ENCODE measurements at places on chromosomes 3 and 15.

GRCh38 chr3:58151637-58152036, 59.1 kb downstream of the DNASE1L3 start:
- DNase-seq = no peak

- no peak for DNase-seq
Observed at GRCh38 chr3:164683489-164683888, 394.8 kb downstream of the SI start.

DNA sequence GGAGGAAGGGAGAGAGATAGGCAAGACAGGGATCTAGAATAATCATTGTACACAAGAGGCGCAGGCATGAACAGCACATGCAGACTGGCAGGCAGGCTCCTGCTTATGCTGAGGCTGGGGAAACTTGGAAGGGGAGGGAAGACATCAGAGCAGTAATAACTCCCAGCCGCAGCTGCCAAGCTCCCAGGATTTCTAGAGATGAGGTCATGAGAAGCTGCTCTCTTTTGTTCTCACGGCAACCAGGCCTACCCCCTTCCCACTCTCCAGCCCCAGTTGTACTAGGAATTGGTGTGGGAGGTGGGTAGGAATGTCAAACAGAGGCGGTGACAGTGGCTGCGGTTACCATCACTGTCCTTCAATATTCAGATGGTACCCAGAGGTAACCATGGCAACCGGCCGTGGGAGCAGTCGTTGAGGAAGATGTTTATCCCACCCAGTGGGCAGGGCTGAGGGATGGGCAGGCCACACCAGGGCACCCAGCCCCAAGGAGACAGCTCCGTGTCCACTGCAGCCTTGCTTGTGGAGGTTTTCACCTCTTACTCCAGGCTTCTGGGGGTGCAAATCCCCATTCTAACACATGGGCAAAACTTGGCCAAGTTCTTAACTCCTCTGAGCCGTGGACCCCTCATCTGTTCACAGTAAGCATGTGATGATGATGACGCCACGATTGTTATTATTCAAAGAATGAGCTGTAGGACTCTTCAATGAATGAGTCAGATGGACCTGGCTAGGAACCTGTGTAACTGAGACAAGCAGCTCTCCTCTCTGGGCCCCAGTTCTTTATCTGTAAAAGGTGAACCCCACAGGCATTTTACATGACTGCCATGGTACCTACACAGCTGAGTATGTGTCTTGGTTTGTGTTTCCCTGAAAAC, 360.8 kb upstream of the PROK2 start:
- DNase-seq = peak; percentile 75

DNA sequence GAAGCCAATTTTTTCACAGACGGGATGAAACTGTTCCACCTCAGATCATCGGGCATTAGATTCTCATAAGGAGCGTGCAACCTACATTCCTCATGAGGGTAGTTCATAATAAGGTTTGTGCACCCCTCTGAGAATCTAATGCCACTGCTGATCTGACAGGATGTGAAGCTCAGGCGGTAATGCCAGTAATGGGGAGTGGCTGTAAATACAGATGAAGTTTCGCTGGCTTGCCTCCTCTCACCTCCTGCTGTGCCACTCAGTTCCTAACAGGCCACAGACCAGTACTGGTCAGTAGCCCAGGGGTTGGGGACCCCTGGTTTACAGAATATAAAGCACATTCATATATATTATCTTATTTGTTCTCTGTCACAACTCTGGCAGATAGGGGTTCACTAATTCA, 2.1 kb upstream of the LIMD1 start:
- DNase-seq = no peak

DNA sequence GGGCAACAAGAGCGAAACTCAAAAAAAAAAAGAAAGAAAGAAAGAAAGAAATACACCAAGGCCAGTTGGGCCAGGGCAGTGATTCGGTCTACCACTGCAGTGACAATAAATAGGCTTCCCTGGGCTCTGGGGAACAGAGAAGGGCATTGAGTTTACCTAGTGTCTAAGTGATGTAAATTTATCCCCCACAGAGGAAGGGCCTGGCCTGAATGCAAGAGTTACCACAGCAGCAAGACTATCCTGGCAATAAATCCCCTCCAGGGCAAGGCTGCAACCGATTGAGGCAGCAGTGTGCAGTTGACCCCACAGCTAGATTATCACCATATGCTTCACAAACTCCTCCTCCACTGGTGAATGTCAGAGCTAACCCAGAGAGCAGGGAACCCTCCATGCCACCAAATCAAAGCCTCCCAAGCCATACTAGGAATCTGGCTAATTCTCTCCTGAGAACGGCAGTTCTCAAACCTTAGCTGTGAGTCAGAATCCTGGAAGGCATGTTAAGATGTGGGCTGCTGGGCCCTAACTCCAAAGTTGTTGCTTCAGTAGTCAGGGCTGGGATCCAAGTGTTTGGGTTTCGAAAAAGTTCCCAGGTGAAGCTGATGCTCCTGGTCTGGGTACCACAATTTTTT, 64.3 kb upstream of the GATM start:
- peak; percentile 81 for DNase-seq

- DNase-seq = no peak
Observed at GRCh38 chr3:127860211-127860696, 37.9 kb upstream of the MGLL start.

DNA sequence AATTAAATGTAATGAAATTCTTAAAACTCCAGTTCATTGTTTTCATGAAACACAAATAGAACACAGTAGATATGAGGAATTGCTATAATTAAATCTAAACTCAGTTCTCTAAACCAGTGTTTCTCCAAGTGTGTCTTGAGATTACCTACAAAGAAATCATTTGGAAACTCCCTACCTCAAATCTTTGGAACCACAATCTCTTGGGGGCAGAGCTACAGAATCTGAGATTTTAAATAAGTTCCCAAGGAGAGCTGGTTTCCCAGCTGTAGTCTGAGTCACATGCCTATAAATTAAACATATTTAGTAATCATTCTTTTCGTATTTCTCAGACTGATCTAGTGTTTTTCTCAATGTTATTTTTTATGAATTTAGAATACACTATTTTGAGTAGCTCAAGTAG, 17.0 kb upstream of the ACTC1 start:
- DNase-seq = peak; percentile 82

DNA sequence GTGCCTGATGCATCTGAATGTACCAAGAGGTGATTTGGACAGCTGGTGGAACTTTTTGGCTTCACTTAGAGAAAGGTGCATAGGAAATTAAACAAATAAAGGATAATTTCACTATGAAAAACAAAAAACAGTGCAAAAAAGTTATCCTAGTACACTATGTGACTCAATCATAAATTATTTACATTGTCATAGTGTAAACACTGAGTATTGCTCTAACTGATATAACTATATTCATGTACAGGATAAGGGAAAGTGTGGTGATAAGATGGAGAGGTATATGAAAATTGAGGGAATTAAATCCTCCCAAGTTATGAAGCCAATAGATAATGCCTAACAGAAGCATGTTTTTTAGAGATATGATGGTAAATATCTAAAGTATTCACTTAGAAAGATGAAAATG, 50.2 kb upstream of the CPNE4 start:
- DNase-seq = no peak

- peak; percentile 94 for DNase-seq
Observed at GRCh38 chr3:187783098-187783497, 37.8 kb upstream of the BCL6 start.

DNA sequence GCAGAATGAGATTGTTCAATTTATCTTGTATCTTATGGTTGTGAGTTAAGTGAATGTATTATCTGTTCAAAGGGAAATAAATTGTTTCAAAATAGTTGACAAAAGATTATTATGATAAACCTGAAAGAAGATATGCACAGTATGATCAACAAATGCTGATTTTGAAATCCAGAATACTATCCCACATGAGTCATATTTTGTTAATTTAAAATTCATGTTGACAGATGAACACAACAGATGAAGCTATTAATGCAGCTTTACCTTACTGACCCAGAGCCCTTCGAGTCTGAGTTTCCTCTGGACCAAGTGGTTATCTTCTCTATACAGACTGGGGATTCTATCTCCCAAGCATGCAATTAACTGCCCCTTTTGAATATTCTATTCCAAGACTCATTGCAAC, 482.8 kb downstream of the FGF12 start:
- DNase-seq = no peak

GRCh38 chr3:135915206-135915605, 50.3 kb upstream of the PPP2R3A start:
- no peak for DNase-seq

DNA sequence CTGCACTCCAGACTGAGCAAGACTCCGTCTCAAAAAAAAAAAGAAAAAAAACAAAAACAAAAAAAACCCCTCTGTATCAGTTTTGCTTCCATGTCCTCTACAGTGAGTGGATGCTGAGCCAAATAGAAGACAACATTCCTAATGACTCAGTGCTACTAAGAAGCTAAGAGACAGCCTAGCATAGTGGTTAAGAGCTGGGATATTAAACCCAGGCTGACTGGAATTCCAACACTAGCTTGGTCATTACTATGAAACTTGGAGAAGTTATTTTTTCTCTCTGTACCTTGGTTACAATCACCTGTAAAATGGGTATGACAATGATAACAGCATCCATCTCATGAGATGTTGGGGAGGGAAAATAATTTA, 60.9 kb upstream of the PYGO1 start:
- DNase-seq = peak; percentile 78

- DNase-seq = no peak
Observed at GRCh38 chr15:20356444-20356910, 185.1 kb downstream of the GOLGA6L6 start.

GRCh38 chr3:15325228-15325627, 7.2 kb downstream of the SH3BP5 start:
- peak; percentile 84 for DNase-seq

DNA sequence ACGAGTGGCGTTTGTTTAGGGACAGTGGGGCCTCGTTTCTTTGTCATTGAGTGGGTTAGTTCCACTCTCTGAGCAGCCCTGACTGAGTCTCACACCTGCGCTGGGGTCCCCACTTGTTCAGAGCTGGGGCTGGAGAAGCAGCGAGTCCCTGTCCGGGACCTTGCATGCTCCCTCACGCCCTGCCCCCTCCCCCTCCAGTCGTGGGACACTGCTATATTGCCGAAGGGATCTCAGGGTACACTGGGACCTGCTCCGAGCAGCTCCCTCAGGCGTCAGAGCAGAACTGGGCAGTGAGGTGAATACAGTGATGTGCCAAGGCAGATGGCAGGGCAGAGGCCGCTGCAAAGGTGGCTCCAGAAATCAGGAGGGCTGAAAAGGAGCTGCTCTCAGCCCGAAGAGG, 59.9 kb upstream of the KLF13 start:
- no peak for DNase-seq

DNA sequence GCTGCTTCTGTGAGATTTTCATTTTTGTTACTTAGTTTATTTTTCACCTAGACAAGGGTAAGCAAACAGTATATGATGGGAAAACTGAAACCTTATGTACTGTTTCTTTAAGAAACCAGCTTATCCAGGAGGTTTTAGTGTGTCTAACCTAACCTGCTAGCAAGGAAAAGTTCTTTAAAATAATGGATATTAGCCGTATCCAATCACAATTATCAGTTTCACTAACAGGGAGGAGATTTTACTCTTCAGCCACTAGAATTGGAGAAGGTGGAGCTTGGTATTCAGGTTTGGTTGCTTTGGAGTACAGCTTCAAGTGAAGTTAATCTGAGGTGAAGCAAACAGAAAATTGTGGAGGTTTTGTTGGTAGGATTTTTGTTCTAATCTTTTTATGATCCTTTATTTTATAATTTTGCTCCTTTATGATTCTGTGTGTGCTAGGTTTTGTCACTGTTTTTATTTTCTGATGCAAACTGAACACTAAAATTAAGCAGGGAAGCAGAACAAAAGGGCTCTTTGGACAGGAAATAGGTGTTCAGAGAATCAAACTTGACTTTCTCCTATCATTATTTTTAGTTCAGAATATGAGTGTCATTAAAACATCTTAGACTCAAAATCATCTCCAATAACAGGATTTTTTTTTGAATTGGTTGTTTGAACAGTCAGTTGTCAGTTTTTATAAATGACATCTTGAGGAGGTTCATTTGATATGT, 13.0 kb downstream of the ZFAND6 start:
- peak; percentile 89 for DNase-seq

- peak; percentile 26 for DNase-seq
Observed at GRCh38 chr3:81765400-81765799, 4.0 kb upstream of the GBE1 start.

GRCh38 chr15:79956354-79956939, 14.5 kb downstream of the BCL2A1 start:
- no peak for DNase-seq

DNA sequence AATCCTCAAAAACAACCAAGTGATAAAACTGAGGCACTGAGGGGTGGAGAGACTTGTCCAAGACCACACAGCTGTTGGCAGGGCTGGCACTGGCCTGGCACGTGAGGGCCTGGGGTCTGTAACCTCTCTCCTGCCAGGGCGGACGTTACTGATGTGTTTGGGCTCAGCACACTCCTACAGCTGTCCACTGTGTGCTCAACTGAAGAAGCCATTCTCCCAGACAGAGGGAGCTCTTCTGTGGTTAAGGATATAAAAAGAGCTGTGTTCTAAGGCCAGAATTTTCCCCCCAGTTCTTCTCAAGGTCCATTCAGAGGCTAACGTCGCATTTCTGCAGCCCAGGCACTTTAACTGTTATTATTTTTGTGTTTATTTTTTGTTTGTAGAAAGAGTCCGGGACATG, 429.0 kb upstream of the ATP11B start:
- no peak for DNase-seq

DNA sequence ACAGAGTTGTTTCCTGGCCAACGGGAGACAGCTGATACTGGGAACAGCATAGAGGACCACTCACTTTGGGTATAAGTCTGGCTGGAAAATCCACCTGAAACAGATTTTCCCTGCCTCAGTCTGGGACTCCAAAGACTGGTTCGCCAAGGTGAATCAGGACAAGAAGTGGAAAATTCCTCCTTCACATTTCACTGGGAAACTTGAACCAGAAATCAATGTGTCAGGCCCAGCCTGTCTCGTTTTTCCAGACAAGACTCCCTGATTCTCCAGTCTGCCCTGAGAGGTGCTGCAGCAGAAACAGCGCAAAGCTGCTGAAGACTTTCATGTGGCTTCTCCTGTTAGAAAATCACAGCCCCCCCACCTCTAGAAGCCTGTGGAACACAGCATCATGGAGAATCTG, 269.8 kb downstream of the OPA1 start:
- no peak for DNase-seq

DNA sequence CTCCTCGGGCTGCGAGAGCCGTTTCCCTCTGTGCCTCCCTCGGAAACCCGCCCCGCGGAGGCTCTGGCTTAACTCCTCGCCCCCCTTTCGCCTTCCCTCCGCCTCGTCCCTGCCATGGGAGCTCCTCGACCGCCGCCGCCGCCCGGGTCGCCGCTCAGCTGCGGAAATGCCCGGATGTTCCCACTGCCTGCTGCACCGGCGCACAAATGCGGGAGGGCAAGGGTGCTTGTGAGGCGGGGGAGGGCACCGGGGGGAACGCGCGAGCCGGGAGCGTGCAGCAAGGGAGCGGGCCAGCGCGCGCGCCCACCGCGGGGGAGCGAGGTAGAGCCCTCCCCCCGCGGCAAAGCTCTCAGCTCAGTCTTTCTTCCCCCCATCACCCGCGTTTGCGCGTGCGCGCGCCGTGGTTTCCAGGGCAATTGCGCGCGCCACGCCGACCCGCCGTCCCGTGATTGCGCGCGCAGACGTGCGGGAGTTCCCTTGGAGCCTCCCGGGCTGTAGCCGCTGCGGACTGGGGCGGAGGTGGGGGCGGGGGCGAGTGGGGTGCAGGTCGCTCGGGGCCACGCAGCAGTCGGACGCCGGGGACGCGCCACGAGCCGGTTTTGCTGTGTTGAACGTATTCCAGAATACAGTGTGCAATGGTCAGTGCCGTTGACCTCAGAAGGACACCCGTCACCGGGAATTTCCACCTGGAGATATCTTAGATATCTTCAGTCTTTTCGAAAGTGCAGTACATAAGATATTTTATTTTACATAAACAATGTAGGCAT, at the start of gene DMXL2:
TSS of gene DMXL2 (minus strand) at position 168 of the 767 bp plus-strand sequence. CDS start 226 bp downstream, outside the sequence.
- peak; percentile 89 for DNase-seq

Measured in EH (cell line).